ENCODE measurements at places on chromosomes 5 and 9. TPM values are rescaled to one million over a fixed set of nuclear protein-coding genes. Genes with fewer than 3 reads are reported as not detected.

The SRD5A1 gene
- 14.6 TPM for total RNA-seq

The PAEP gene
- total RNA-seq, result not detected

- H3K4me1 ChIP-seq, result no peaks in the 10 kb centered on the region
- H3K36me3 ChIP-seq, result no peaks in the 10 kb centered on the region
- peak; percentile 68 for DNase-seq
- H3K4me3 ChIP-seq, result peak overlapping the region; percentile 36
- H3K27ac ChIP-seq, result no peak overlapping the region
Observed at GRCh38 chr9:125374443-125375309, 113.0 kb downstream of the GAPVD1 start.

DNA sequence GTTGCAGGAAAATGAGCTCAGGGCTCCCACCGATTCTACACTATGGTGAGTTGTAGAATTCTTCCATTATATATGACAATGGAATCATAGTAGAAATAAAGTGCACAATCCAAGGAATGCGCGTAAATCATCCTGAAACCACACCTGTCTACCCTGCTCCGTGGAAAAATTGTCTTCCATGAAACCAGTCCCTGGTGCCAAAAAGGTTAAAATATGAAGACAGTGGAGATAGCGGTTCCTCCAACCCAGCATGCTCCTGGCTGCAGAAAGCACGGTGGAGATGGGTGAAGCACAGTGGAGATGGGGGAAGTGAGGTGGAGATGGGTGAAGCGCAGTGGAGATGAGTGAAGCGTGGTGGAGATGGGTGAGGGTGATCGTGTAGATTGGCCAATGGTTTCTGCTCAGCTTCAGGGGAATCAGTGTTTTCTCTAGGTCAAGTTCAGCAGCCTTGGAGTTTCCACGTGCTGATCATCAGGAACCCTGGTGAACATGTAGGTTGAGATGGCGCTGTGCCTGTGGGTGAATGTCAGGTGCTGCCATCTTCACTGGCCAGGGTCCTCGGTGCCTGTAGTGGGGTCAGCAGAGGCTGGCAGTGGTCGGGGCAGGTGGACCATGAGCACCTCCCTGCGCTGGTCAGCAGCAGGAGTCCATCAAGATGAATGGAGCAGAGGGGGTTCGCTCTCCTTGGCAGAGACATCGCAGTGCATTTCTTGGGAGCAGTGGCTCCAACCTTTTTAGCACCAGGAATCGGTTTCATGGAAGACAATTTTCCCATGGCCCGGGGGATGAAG lies 20.3 kb downstream of the PAEP start:
- no peaks in the 10 kb centered on the region for H3K36me3 ChIP-seq
- H3K4me3 ChIP-seq, result no peak overlapping the region
- no peak overlapping the region for H3K27ac ChIP-seq

DNA sequence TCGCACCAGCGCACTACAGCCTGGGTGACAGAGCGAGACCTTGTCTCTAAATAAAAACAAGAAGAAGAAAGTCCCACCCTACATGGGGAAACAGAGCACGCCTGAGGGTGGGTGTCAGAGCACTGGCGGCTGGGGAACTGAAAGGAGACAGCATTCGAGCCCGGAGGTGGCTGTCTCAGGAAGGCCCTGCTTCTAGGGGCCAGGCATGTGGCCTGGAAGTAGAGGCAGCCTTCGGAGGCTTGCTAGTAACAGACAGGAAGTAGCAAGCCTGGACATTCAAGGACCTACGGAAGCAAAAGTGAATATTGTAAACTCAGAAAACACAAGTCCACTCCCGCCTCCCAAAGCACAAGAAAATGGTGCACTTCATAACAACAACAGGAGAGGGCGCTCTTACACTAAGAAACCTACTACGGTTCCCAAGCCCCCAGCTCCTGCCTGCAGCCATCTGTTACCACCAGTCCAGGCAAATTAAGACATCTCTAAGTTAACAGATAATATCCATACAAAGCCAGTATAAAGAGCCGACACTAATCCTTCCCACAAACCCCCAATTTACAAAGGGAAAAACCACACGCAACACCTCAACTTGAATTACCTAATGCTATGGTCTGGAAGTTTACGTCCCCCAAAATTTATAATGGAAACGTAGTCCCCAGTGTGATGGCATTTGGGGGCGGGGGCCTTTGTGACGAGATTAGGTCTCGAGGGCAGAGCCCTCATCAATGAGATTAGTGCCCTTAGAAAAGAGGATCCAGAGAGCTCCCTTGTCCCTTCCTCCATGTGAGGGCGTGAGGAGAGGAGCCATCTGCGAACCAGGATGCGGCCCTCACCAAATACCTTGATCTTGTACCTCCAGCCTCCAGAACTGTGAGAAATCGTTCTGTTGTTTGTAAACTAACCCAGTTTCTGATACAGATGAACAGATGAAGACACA lies 7.7 kb downstream of the RASGEF1C start:
- no peak overlapping the region for H3K27ac ChIP-seq
- no peaks in the 10 kb centered on the region for H3K36me3 ChIP-seq
- DNase-seq, result no peak
- H3K27me3 ChIP-seq, result peaks cover 2% of the 10 kb centered on the region
- no peak overlapping the region for H3K4me3 ChIP-seq
- H3K4me1 ChIP-seq, result no peaks in the 10 kb centered on the region

DNA sequence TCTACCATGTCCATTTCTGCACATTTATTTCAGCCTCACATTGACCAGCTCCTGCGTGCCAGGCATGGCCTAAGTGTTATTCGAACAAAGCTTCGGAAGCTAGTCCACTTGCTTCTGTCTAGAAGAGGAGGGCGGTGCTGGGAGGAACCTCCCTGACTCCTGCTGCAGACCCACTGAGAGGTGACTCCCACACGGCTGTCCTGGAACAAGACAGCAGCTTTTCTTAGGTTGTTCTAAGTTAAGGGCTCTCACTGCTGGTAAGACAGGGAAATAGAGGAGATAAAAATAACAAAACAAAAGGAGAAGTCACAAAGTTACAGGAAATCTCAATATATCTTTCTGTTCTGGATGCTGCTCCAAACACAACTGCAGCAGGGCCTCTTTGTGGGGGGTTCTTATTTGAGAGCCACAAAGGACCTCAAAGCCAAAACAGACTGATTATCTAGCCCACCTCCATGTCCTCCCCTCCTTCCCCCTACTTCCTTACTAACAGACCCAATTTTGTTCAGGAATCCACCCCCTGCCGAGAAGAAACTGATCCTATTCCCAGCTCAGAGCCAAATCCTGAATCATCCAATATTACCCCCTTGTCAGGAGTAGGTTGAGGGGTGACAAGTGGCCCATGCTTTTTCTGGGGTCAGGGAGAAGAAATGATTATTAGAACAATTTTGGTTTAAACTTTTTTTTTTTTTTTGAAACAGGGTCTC lies 28.4 kb upstream of the KCNIP1 start:
- no peak for DNase-seq
- H3K27me3 ChIP-seq, result peaks cover 15% of the 10 kb centered on the region
- H3K36me3 ChIP-seq, result no peaks in the 10 kb centered on the region
- H3K4me1 ChIP-seq, result no peaks in the 10 kb centered on the region
- no peak overlapping the region for H3K4me3 ChIP-seq
- H3K27ac ChIP-seq, result no peak overlapping the region

GRCh38 chr9:124852829-124853531 lies at the start of gene WDR38:
WDR38 (plus strand) TSS chr9:124853460; CDS start chr9:124853532, 72 bp downstream.
- peaks cover 16% of the 10 kb centered on the region for H3K4me1 ChIP-seq
- peak; percentile 96 for DNase-seq
- H3K4me3 ChIP-seq, result peak within 1 kb of the TSS; percentile 69
- no peaks in the 10 kb centered on the region for H3K27me3 ChIP-seq

DNA sequence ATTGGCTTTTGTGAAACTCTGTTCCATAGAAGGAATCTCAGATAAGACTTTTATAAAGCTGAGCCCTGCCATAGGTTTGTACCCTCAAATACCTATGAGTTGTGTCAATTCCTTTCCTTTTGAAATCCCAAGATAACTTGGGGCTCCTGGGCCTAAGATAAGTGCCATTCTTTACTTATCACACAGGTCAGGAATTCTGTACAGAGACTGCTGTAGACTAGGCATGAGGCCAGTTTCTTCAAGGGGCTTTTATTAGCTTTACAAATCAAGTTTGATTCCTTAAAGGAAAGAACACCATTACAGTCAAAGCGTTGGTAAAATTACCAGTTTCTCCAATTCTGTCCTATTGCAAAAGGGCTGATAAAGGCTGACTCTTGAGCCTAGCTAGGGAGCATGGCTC lies 39.2 kb downstream of the SHC3 start:
- no peak overlapping the region for H3K27ac ChIP-seq
- no peak for DNase-seq
- no peak overlapping the region for H3K4me3 ChIP-seq

- H3K27ac ChIP-seq, result no peak overlapping the region
- H3K36me3 ChIP-seq, result no peaks in the 10 kb centered on the region
- peaks cover 29% of the 10 kb centered on the region for H3K27me3 ChIP-seq
Observed at GRCh38 chr5:159894149-159894720, 22.0 kb upstream of the ADRA1B start.

DNA sequence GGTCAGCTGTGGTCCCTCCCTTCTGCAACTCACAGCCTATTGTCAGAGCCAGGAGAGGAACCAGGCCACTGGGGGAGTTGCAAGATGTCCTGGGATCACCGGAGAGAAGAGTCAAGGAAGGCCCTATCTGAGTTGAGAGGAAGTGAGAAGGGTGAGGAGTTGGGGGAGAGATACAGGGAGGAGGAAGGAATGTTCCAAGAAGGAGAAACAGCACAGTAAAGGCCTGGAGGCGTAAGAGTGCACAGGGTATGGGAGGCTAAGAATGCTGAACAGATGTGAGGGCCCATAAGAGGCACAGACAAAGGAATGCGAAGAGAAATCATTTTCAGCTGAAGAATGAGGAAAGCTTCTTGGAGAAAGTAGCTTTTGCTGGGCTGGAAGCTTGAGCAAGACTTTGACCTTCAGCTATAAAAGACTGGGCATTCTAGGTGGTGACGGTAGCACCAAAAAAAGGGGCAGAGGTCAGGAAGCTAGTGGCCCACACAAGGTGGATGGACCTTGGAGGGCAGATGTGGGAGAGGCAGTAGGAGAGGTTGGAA lies 21.6 kb upstream of the CSF1R start:
- H3K27ac ChIP-seq, result no peak overlapping the region
- no peak overlapping the region for H3K4me3 ChIP-seq
- H3K27me3 ChIP-seq, result peaks cover 14% of the 10 kb centered on the region
- H3K4me1 ChIP-seq, result peaks cover 13% of the 10 kb centered on the region
- no peaks in the 10 kb centered on the region for H3K36me3 ChIP-seq

GRCh38 chr9:13718086-13718485 lies 438.6 kb upstream of the MPDZ start:
- no peaks in the 10 kb centered on the region for H3K27me3 ChIP-seq
- no peaks in the 10 kb centered on the region for H3K4me1 ChIP-seq
- H3K27ac ChIP-seq, result no peak overlapping the region

DNA sequence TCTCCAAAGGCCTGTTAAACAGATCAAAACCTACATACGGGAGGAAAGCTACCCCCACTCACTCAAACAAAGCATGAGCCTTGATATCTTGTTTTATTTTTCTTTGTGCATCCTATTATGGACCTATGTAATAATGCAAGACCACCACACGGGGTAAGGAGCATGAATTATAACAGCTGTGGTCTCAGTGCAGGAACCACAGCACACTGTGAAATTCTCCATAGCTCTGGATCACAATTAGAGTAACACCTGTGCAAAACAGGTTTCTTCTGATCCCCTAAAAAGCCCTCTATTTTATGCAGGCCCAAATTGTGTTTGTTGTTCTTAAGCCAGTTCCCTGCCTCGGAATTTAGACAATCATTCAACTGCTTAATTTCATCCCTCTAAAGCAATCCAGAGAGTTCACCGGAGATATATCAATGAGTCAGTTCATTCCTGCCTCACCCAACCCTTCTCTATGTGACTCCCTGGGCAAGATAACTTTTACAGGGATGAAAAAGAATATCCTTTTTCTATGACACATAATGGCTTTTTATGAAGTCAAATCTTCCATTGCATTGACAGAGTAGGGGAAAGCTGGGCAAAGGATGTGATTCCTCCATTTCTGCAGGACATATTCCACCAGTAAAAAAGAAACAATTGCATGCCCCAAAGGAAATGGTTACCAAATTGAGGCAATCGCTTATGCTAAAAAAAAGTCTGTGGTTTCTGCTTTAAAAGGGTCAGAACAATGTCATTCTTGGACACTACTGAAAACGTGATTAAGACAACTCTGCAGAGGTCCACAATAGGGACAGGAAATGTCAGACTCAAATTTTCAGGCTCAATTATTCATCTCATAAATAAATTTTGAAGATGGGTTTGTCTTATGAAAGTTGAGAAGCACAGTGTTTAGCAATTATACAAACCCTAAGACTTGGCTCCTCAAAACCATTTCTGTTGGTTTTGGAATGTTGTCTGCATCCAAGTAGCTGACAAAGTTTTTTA lies 41.6 kb upstream of the FST start:
- H3K27me3 ChIP-seq, result peaks cover 6% of the 10 kb centered on the region
- DNase-seq, result no peak
- H3K4me3 ChIP-seq, result no peak overlapping the region

GRCh38 chr9:97550386-97550785 lies 48.9 kb downstream of the TMOD1 start:
- H3K4me3 ChIP-seq, result no peak overlapping the region
- no peaks in the 10 kb centered on the region for H3K4me1 ChIP-seq
- peaks cover 15% of the 10 kb centered on the region for H3K27me3 ChIP-seq
- H3K36me3 ChIP-seq, result no peaks in the 10 kb centered on the region

DNA sequence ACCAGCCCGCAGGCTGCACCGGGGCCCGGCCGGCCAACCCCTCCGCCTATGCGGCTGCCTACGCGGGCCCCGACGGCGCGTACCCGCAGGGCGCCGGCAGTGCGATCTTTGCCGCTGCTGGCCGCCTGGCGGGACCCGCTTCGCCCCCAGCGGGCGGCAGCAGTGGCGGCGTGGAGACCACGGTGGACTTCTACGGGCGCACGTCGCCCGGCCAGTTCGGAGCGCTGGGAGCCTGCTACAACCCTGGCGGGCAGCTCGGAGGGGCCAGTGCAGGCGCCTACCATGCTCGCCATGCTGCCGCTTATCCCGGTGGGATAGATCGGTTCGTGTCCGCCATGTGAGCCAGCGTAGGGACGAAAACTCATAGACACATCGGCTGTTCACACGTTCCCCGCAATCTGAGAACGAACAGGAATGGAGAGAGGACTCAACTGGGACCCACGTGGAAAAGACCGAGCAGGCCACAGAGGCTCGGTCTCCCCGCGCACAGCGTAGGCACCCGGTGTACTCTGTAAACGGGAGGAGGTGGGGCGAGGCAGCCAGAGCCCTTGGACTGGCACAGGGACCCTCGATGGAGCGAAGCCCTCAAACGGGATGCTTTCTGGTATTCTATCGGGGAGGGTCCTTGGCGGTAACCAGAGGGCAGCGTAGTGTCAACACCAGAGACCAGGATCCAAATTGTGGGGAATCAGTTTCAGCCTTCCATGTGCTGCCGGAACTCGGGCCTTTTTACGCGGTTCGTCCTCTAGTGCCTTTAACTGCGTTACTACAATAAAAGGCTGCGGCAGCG lies 1.9 kb downstream of the FOXE1 start:
- no peak overlapping the region for H3K27ac ChIP-seq
- no peaks in the 10 kb centered on the region for H3K36me3 ChIP-seq
- no peak overlapping the region for H3K4me3 ChIP-seq
- H3K4me1 ChIP-seq, result peaks cover 10% of the 10 kb centered on the region
- no peak for DNase-seq

Data from natural killer cell treated with Interleukin-12 subunit alpha and Interleukin-12 subunit beta and Interleukin-15 and Interleukin-18, amount 100 ng/mL, for 72 hours (primary cell).